Fibroblast of skin of abdomen (primary cell): ENCODE measurements at places on chromosomes 2 and 18.

GRCh38 chr18:28136071-28136470, 40.9 kb downstream of the CDH2 start:
- DNase-seq = no peak

- DNase-seq = no peak
Observed at GRCh38 chr2:239710953-239711861, 310.4 kb upstream of the HDAC4 start.

GRCh38 chr2:43345872-43346271, 119.5 kb upstream of the ZFP36L2 start:
- no peak for DNase-seq

GRCh38 chr2:208529796-208530195, 123.2 kb downstream of the PTH2R start:
- DNase-seq = no peak

DNA sequence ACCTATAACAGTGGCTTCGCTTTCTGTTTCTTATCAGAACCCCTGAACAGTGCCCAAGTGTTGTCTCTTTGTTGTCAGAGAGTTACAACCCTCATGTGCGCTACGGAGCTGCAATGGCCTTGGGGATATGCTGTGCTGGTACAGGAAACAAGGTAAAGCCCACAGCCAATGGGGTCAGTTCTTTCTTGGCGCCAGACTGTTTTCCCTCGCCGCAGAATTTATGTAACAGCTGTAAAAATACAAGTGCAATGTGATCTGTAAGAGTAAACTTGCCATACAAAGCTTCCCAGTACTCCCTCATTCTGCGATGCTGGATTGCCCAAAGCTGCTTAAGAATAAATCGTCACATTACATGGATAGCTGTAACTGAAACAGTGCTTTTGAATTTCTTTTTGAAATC, 13.9 kb upstream of the HTR2B start:
- DNase-seq = no peak

DNA sequence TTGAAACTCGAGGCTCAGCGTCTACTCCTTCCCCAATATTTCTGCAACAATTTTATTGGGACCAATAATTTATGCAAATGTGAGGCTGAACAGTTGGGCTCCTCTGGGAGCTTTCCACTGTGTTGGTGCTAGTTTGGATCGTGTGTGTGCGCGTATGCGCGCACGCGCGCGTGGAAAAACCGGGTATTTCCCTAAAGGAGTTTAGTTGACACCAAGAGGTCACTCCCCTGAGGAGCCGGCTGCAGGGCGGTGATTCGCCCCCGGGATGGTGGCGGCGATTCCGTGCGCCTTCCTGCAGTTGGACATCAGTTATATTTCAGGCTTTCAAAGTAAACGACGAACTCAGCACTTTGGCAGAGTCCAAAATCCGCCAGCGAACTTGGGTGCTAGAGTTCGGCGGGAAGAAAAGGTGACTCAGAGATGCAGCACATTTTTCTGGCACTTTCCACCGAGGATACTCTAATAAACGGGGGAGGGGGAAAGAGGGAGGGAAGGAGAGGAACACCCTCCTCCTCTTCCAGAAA, 186.5 kb upstream of the FANCL start:
- peak; percentile 51 for DNase-seq

DNA sequence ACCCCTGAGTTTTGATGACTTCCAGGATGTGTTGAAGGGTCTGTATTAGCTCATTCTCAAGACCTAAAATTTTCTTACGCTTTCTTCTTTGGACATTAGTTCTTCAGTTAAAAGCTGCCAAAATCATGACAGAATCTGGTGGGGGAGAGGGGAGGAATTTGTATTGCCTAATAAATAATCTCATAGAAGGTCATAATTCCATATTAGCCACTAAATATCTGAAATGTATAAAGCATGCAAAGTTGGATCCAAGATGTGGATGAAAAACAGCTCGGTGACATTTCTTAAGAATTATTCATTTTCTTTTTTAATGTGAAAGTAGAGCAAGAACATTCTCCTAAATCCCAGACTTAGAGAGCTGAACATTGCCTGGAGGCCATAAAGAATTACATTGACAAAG, 120.1 kb downstream of the MMADHC start:
- peak; percentile 75 for DNase-seq

DNA sequence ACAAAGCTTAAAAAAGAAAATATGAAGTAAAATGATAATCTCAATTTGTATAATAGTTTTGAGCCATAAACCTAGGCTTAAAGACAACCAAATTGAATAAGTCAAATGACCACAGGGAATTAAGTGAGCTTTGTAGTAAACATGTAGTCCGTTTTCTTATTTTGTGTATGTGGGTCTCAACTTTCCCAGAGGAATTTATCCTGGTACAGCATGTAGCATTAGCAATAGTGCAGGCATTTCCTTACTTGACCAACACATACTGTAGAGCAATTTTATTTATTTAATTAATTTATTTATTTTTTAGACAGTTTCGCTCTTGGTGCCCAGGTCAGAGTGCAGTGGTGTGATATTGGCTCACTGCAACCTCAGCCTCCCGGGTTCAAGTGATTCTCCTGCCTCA, 37.5 kb upstream of the MTCL1 start:
- DNase-seq = peak; percentile 44
